ENCODE measurements at places on chromosomes 7 and 10.

DNA sequence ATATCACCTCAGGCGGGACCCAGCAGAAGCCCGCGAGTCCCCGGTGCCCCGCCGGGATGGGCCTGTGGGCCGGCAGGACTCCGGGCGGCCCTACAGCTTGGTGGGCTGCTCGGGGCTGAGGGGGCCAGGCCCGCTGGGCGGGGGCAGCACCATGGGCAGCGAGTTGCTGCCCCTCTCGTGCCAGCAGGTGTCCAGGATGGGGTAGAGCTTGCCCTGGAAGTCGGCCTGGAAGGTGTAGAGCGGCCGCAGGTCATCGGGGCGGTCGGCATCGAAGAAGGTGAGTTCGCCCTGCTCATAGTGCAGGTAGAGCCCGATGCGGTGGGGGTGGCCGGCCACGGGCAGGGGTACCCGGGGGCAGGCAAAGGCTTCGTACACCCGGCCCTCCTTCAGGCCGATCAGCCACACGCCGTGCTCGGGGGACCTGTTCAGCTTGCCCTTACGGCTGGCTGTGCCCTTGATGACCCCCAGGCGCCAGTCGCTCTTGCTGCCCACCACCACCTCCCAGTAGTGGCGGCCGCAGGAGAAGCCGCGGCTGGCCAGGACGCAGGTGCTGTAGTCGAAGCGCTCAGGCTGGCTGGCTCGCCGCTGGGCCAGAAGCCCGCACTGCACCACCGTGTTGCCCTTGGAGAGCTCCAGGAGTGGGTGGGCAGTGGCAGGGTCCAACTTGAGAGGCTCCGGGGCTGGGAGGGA, 4.3 kb upstream of the NSUN5 start:
- DNase-seq, result peak; percentile 60

DNA sequence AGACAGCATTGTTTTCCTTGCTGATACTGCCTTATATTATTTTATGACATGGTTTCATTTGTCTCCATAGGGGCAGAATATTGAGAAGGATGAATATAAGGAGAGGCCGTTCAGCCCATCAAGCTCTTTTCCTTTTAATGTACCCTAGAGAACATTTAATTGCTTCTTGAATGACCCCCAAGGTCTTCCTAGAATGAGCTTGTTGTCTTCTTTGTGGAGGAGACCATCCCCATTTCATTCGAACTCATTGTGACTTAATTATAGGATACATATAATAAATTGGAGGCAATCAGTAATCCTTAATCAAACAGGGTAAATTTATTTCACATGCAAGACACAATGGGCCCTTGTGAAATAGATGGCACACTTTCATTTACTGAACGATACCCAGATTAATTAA, 231.3 kb downstream of the MDFIC start:
- no peak for DNase-seq

- DNase-seq, result no peak
Measured at GRCh38 chr10:22253580-22253882, 35.7 kb upstream of the EBLN1 start.

- no peak for DNase-seq
Measured at GRCh38 chr10:44907556-44907955, 3.6 kb upstream of the TMEM72 start.

DNA sequence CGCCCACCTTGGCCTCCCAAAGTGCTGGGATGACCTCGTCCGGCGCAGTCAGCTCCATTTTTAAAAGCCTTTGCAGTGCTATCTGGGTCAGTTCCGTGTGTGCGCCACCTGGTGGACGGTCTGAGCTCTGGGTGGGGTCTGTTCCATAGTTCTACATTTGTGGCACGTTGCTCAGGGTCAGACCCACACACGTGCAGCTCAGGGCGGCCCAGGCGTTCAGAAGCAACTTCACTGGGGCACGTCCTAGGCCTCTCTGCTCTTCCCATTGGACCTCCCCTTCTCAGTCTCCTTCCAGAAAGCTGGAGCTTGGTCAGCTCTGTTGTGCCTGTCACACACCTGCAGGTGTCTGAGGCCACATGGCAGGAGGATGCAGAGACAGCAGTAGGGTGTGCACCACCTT, 137.9 kb downstream of the DNAJB6 start:
- DNase-seq, result peak; percentile 90

- no peak for DNase-seq
Measured at GRCh38 chr10:107826171-107826570, 661.7 kb upstream of the SORCS1 start.

DNA sequence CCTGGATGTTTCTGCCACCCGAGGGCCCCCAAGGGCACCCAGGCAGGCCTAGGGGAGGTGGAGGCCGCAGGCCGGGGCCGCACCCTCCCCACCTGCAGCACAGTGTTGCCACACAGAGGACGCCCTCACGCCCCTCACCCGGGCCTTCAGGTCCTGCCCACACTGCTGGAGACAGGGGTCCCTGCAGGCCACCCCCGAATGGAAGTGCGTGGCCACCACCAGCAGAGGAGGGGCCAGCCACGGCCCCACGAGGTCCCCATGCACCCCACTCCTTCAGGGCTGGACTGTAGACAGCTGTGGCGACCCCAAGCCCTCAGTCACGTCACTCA, 35.4 kb downstream of the ADAP1 start:
- DNase-seq, result no peak

GRCh38 chr10:85225311-85225710, 896.9 kb downstream of the CCSER2 start:
- DNase-seq, result no peak

DNA sequence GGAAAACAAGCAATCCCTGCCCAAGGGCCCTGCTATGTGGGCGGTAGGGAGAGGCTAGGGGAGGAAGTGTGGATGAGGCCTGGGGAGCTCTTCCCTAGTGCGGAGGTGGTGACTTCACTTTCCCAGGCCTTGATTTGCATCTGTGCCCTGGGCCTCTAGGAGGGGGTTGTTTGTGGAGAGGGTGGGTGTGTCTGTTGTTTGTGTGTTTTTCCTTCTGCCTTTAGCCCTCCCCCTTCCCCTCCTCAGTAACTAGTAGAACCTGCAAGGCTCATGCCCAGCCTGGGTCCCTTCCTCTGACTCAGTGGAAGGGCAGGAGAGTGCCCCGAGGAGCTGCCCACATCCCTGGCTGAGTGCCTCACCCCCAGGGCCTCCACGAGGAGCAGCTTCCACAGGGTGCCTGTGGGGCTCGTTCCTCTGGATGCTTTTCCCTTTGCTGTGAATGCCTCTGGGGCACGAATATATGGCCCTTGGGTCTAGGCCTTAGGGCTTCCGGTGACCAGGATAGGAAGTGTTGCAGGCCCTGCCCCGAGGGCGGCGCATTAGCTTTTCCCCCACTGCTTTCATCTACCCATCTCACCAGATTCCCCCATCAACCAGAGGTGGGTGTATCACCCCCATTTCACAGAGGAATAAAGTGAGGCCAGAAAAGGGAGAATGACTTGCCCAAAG, 89.4 kb upstream of the DUSP5 start:
- peak; percentile 73 for DNase-seq

- no peak for DNase-seq
Measured at GRCh38 chr7:129911790-129912189, 41.0 kb downstream of the UBE2H start.

DNA sequence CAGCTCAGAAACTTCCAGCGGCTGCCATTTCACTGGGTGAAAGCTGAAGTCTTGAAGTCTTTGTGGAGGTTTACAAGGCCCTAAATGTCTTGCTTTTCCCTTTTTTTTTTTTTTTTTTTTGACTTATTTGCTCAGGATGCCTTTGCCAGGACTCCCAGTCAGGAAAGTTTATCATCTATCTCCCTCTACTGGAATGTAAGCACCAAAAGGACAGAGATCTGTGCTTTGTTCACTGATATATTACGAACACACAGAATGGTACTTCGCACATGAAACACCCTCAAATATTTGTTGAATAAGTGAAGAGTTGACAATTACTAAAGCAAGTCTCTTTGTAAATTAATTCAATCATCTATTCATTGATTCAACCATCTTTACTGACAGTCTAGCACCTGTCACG, 23.2 kb downstream of the ABCB4 start:
- DNase-seq, result no peak

DNA sequence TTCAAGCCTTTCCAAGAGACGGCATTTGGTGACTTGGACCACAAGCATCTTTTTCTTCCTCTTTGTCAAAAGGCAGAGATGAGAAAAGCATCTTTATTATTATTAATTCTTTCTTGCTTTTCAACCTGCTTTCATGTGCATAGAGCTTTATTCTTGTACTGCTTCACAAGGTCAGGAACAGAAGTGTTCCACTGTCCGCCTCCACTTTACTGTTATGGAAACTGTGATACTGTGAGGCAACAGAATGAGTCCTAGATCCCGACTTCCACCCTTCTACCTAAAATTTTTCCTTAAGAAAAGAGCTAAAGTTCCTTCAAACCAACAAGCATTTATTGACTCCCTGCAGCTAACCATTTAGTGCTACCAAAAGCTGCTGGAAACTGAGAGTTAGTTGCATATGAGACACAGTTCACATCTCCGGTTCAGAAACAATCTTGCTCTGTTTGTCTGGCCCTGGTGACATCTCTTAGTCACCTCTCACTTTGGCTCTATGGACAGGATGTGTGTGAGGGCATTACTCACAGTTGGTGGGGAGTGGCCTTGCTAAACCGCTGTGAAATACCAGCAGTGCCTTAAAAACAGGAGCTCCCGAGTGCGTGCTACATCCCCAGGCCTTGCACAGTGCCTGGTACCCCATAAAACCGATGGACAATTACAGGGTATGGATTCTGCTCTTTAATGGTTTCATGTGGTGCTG, 77.1 kb upstream of the TRIL start:
- no peak for DNase-seq

DNA sequence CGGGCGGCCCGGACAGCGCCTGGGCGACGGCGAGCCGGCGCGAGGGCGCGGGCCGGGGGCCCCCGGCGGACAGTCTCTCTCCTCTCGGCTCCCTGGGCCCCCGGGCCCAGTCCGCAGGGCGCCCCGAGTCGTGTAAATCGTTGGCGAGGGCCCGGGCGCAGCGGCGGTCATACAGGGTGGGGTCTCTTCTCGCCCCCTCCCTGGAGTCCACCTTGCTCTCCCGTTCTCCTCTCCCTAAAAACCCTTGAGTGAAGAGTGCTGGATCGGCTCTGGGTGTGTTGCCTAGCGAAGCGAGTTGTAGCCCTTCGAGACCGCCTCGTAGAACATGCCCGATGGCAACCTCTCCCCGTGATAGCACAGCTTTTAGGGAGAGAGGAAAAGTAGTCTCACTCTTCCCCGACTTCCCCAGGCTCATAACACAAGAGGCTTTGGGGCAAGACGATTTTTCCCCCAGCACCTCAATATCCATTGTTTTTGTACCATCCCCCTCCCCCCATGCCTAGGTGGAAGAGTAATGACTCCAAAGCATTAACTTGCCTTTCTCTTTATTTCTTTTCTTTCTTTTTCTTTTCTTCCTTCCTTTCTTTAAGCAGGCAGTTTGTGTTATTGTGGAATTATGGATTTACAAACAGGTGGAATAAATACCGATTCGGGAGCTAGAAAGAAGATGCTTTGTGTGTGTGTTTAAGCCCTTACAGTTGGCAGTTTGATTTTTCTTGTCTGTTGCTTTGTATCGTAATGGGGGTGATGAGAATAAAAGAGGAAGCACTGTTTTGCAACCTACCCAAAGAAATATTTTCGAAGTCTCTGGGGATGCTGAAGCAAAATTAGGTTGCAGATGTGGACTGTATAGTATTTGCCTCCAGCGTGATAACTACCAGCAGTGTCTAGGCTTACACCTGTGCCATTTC, 822 bp downstream of the SHOC2 start:
- peak; percentile 61 for DNase-seq

DNA sequence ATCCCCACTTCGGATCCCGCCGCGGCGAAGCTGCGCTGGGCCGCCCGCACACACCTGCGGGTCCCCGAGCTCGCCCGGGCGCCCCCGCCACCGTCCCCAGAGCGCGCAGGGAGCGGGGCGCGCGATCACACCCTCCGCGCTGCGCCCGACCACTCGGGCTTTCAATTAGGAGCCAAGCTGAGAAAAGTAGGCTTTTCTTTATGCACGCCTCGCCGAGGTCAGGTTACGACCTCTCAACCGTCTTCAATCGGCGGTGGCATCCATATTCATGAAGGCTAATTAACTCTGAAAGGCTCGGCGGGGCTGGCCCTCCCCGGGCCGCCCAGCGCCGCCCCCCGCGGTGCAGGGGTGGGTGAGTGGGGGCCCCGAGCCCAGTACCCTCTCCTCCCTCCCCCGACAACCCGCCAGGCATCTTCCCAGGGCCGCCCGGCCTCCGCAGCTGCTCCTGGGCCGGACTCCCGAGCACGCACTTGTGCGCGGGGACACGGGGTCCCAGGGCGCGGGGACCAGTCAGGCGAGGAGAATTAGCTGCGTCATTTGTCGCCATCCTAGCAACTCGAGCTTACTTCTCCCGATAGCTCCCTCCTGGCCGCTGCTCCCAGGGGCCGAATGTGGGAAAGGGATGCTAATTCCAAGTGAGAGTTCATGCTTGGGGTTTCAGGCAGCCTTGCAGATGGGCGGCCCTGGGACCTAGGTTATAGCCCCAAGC, 155.5 kb upstream of the LYZL2 start:
- DNase-seq, result peak; percentile 96

GRCh38 chr7:78389022-78389421, 590.4 kb downstream of the PHTF2 start:
- DNase-seq, result no peak

DNA sequence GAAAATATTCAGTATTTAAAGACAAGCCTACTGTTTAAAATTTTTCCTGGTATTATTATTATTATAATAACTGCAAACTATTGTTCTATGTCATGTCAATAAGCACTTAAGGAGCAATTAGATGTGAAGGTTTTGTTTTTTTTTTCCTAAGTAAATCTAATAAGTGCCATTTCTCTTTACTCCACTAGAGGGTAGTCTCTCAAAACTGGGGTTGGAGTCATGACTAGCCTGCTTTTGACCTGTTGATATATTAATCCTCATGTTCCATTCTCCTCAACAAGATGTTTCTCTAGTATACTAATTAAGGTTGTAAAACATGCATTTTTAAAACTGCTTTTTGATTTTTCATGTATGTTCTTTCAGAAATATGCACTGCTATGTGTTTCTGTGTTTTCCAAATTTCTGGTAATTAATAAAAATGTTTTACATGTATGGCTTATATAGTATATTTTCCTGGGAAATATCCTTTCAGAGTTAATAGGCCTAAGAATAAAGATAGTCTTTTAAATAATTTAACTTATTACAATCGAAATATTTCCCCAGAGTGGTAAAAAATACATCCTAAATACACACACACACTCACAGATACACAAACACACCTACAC, 1.0 kb upstream of the LRRN3 start:
- no peak for DNase-seq

GRCh38 chr10:6050801-6051445, 11.2 kb downstream of the IL2RA start:
- DNase-seq, result peak; percentile 53

DNA sequence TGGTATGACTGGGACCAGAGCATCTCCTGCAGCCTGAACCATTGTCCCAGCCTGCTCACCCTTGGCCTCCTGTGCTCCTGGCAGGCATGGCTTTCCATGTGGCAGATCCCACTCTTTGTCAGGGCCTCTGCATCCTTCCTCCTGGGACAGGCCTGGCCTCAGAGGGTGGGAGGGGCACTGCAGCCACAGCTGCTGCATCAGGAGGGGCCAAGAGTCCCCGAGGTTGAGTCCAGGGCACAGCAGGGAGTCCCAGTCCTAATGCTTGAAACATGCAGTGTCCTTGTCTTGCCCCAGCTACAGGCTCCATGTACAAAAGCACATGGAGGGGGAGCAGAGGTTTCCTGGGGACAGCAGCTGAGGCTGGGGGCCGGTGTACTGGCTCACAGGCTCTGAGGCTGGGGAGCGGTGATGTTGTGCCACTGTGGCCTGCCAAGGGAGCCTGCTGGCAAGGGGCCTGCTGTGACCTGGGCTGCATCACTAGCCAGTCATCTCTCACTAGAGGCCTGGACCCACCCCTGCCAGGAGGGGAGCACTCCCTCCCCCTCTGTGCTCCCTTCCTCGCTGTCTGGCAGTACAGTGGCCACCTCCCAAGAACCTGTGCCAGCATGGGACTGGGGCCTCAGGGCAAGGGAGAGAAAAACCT, 144.8 kb downstream of the ZNF248 start:
- no peak for DNase-seq

- DNase-seq, result no peak
Measured at GRCh38 chr7:18798088-18798906, 302.7 kb downstream of the HDAC9 start.

All from H7 (cell line).